ENCODE measurements at places on chromosomes 7 and 10.
A peak's percentile ranks its signal among the peaks of the same experiment; 100 is the strongest.

DNA sequence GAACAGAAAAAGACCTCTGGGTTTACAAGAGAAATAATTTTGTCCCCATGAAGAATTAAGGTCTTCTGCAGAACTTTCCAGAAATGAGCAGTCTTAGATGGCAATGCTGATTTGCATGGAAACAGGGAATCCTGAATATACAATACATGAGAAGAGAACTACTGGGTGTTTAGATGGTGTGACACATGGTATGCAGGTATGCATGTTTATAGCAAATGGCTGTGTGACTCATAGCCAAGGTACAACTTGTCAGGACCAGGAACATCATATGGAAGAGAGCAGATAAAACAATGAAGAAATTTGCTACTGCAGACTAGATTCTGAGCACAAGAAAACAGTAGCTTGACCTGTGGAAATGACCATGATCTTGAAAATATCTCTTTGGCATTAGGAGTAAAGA, 907.8 kb downstream of the GATA3 start:
- no peak for DNase-seq

DNA sequence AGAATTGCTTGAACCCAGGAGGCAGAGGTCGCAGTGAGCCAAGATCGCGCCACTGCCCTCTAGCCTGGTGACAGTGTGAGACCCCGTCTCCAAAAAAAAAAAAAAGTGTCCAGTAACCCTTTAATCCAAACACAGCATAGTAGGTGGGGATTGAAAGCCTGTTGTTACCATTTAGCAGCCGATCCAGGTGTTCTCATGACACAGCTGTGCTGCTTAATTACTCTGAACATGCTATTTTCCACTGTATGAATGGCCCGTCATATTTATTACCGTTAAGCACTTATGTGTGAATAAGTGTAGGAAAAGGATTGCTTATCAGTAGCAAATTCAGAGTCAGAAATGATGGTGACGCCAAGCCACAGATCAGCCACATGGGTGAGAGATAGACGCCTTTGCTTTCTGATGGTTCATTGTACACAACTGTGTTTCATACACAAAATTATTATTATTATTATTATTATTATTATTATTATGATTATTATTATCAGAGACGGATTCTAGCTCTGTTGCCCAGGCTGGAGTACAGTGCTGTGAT, 11.6 kb upstream of the ORAI2 start:
- no peak for DNase-seq

- DNase-seq = no peak
Measured at GRCh38 chr10:21602313-21602712, 68.3 kb downstream of the MLLT10 start.

GRCh38 chr10:33100781-33101391, 142.9 kb upstream of the ITGB1 start:
- DNase-seq = no peak

GRCh38 chr10:9654261-9654660, 1363.4 kb upstream of the CELF2 start:
- DNase-seq = no peak

GRCh38 chr10:86117051-86117450, 249.5 kb downstream of the GRID1 start:
- DNase-seq = no peak

GRCh38 chr10:11822026-11822756, 965 bp upstream of the PROSER2 start:
- no peak for DNase-seq

DNA sequence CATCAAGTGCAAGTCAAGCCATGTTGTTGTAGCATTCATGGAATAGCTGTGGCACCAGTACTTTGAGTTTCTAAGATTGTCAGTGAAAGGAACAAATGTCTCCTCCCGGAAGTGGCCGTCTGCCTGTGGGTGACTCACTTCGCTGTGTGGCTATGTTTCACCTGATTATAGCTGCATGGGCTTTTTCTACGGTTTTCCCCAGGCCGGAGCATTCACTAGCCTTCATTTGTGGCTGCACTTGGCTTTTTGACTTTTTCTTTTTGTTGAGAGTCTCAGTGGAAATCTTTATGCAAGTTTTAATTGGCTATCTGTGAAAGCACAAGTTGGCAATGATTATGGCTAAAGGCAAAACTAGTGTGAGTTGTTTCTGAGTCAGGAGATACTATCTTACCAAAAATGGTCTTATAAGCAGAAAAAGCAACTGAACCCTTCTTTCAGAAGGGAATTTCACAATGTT, 35.0 kb downstream of the SRI start:
- peak; percentile 5 for DNase-seq

GRCh38 chr7:91814189-91814588, 66.3 kb downstream of the MTERF1 start:
- no peak for DNase-seq

DNA sequence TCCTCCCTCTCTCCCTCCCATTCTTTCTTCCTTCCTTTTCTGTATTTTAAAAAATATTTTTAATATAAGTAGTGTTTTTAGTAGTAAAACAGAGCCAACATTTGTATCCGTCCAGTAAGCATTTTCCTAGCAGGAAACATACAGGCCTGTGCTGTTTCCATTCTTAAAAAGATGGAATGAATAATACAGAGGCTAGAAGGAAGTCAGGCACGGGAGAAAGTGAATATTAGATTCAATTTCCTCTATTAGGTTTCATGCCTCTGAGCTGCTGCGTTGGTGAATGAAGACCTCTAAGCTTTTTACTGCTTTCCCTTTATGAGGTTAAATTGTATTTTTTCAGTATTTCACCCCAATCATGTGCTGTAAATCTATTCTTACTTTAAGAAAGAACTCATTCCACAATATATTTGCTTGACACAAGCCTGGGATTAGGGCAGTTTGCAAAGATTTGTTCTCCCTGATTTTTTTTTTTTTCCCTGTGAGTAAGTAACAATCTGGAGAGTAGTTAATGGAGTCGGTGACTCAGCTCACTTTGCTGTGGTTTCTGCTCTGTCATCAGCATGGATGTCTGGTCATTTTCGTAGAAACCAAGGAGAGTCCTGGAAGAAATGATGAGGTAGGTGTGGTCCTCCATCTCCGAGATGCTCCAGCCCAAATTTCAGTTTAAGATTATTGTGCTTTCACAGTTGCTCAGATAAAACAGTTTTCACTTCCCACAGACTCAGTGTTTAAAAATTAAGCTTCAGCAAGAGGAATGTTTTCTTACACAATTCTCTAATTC, 76.1 kb upstream of the PITRM1 start:
- no peak for DNase-seq

- DNase-seq = no peak
Measured at GRCh38 chr10:76311752-76312636, 880.6 kb downstream of the LRMDA start.
